Ammon's horn (tissue), 1 donor: ENCODE measurements at places on chromosomes 3 and 15.
A peak's percentile ranks its signal among the peaks of the same experiment; 100 is the strongest.

DNA sequence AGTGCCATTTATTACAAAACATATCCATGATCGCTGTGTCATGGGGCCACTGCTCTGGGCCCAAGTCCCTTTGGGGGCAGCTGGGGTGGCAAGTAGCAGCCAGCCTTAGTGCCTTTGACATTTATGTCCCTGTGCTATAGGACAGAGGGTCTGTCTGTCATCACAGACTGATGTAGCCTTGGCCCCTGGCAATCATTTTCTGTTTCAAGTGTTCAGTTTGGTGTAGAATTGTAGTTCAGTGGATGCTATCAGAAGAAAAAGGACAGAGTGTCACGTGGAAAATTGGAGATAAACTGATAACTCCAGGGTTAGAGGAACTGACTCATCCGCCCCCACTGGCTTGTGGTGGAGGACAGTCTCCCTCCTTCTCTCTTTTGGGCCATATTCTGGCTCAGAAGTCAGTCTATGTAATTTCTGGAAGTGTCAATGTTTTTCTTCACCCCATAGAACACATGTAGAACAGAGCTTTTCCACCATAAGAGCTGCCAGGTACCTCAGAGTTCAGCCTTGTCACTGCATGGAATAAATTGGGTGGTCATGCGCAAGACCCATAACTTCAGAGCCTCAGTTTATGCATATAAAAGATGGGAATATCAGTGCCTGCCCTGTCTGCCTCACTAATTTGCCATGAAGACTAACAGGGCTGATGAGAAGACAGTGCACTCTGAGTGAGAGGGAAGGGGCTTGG lies 4.5 kb upstream of the MRPS22 start:
- no peak for DNase-seq

DNA sequence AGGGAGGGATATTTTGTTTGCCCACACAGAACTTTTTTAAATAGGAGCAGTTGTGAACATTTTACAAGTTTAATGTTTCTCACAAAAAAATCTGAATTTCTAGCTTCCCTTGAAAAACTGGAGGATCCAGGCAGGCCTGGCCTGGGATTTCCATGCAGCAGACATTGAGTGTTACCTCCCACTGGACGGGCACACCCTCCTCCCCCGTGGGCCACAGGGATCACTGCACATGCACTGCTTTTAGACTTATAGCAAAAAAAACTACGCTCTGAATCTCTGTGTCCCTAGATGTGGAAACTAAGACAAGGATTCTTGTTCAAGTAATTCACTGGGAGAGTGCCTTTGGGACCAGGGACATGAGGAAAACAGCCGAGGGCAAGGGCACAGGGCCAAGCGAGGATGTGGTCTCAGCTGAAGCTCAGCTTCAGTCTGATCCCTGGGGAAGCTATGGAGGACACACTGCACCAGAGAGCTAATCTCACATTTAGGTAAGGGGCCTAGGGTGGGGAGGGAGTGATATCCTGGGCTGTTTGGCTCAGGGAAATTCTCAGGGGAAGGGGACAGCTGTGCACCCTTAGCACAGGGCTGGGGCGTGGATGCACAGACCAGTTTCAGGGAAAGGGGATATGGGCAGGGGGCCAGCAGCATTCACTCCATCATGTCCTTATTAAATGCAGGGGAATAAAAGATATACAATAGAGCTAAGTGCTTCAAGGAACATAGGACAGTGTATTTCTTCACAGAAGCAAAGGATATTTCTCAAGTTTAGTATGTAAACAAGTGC lies 46.0 kb downstream of the FSIP1 start:
- no peak for DNase-seq

- DNase-seq: no peak
These were observed 103.9 kb upstream of the MB21D2 start for GRCh38 chr3:193021506-193022010.

GRCh38 chr15:87672309-87673288 lies 583.9 kb downstream of the NTRK3 start:
- DNase-seq: peak; percentile 28

DNA sequence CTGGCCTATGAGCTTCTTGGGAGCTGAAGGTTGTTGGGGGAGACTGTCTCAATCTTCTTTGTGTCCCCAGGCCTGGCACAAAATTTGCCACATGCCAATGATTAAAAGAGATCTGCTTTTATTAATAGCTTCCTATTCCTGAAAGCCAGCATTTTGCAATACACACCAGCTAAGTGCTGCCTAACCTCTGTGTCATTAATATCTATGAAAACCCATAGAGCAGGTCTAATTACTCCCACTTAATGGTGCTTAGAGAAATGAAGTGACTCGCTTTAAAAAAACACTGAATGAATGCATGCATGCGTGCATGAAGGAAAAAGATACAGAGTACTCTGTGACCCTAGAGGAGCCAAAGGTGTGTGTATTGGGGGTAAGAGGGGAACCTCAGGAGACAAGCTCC lies 55.0 kb downstream of the SLC6A1 start:
- no peak for DNase-seq

DNA sequence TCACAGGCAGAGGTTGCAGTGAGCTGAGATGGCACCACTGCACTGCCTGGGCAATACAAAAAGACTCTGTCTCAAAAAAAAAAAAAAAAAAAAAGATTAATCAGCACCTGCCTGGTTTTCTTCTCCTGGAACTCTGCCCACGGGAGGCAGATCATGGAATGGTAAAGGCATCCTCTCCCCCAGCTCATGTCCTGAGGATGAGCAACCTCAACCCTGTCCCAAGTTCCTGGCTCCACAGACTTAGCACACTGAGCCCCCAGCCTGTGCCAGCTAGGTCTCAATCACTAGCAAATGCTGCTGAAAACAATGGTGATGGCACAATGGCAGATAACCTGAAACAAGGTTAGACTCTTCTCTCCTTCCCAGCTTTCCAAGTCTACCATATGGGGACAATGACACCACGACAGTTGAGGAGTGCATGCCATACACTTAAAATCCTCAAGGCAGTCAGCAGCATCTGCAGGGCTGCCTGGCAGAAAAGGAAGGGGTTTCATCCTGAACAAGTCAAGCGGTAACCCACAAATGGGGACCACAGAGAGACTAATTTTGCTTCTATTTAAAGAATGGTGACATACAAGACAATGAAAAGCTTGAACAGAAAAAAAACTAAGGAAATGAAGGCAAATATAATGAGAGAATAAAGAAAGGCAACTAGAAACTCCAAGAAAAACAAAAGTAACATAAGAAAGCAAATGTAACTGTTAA lies 4.8 kb downstream of the CLN6 start:
- no peak for DNase-seq

DNA sequence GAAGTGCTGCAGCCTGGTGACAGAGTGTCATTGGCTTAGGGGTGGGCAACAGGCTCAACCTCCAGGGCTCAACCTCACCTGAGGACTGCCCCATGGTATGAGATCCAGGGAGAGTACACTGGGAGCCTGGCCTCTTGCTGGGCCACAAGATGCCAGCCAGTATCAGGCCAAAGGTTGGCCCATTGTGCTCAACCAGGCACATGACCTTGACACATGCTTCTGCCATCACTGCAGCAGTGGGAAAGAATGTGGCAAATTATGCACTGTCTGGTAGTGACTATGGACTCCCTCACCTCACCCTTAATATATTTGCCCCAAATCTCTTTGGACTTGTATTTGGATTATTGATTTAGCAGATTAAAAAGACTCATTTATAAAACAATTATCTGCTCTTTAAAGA lies 233.9 kb upstream of the GOLGA6L4 start:
- no peak for DNase-seq

DNA sequence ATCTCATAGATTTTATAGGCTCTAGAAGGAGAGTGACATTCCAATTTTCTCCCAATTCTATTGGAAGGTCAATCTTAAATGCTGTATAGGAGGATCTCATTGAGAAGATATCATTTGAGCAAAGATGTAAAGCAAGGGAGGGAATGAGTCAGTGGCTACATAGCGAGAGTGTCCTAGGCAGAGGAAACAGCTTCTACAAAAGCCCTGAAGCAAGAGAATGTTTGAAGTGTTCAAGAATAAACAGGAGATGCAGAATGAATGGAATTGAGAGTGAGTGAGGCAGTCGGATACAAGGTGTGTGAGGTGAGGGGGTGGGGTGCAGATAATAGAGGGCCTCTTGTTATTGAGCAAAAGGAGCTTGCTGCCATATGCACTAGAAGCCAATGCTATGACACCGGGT lies 545.9 kb downstream of the IGSF11 start:
- no peak for DNase-seq

DNA sequence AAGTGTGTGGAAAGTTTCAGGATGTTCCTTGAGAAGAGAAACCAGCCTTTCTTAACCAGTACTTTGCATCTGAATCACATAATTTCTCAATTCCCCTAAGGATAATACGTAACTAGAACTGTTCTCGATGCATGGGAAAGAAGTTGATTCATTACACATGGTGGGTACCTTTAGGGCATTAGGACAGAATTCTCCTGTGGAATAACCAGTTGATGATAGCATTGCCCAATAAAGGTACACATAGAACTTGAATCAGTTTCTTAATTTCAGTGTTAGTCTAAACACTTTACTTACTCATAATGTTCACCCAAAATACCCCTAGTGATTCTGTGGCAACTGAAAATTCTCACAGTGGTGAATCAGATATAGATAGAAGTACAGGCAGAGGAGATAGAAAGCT lies 1030.9 kb downstream of the ROBO1 start:
- DNase-seq: no peak

GRCh38 chr3:78970656-78971055 lies 797.1 kb downstream of the ROBO1 start:
- DNase-seq: no peak
